ENCODE measurements at places on chromosomes 2 and 18. TPM values are rescaled to one million over a fixed set of nuclear protein-coding genes. Genes with fewer than 3 reads are reported as not detected.

CRYBA2 gene
- not detected for total RNA-seq

MRPL19 gene
- total RNA-seq = 61.0 TPM

STARD6 gene
- total RNA-seq = not detected

PPP1R7 gene
- total RNA-seq = 59.1 TPM

CNDP2 gene
- 85.4 TPM for total RNA-seq

NEU2 gene
- not detected for total RNA-seq

PDCD1 gene
- not detected for total RNA-seq

C2orf92 gene
- total RNA-seq = 0.81 TPM

COLEC12 gene
- 0.06 TPM for total RNA-seq

SOX11 gene
- not detected for total RNA-seq

IL36RN gene
- total RNA-seq = 0.13 TPM

SP5 gene
- not detected for total RNA-seq

ANO7 gene
- total RNA-seq = 2.1 TPM

C2orf15 gene
- 0.45 TPM for total RNA-seq

RAB27B gene
- 20.5 TPM for total RNA-seq

IL18RAP gene
- not detected for total RNA-seq

KCNG3 gene
- 1.3 TPM for total RNA-seq

SCYGR6 gene
- not detected for total RNA-seq

AKAIN1 gene
- total RNA-seq = not detected

IL37 gene
- total RNA-seq = not detected

SKOR2 gene
- not detected for total RNA-seq

METAP1D gene
- 3.1 TPM for total RNA-seq

GCKR gene
- total RNA-seq = 0.27 TPM

PKDCC gene
- 32.9 TPM for total RNA-seq

CD207 gene
- total RNA-seq = not detected

METTL8 gene
- 35.1 TPM for total RNA-seq

DPYSL5 gene
- 3.8 TPM for total RNA-seq

SP140 gene
- total RNA-seq = 0.24 TPM

POLR1A gene
- 30.0 TPM for total RNA-seq

MYO7B gene
- 0.13 TPM for total RNA-seq
